ENCODE measurements at places on chromosomes 3 and 15.

- no peak for DNase-seq
Observed at GRCh38 chr3:13197281-13197680, 124.1 kb upstream of the IQSEC1 start.

- no peak for DNase-seq
Observed at GRCh38 chr3:24678021-24678420, 183.4 kb upstream of the THRB start.

GRCh38 chr15:70152070-70152480 lies 54.4 kb upstream of the TLE3 start:
- DNase-seq: no peak

DNA sequence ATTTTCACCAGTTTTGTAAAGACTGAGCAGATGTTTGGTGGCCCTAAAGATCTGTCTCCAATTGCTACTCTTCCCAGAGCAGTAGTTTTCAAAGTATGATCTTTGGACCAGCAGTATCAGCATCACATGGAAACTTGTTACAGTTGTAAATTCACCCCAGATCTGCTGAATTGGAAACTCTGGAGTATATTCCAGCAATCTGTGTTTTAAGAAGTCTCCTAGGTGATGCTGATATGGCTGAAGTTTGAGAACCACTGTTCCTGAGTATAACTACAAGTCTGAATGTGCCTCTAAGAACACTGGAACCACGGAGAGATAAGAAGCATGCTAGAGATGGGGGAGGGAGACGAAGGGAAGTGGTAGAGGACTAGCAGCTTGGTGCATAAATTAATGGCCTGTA lies 45.7 kb downstream of the NUDT16 start:
- no peak for DNase-seq

GRCh38 chr15:29925227-29926082 lies 103.2 kb upstream of the TJP1 start:
- DNase-seq: no peak

- DNase-seq: no peak
Observed at GRCh38 chr3:129317848-129318247, 39.2 kb downstream of the HMCES start.

DNA sequence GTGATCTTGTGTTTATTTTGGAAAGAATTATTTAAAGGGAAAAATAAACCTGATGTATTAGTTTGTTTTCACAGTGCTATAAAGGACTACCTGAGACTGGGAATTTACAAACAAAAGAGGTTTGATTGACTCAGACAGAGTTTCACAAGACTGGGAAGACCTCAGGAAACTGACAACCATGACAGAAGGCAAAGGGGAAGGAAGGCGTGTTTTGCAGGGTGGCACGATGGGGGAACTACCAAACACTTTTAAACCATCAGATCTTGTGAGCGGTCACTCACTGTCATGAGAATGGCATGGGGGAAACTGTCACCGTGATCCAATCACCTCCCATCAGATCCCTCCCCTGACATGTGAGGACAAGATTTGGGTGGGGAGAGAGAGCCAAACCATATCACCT lies 87.0 kb downstream of the TP63 start:
- DNase-seq: no peak

DNA sequence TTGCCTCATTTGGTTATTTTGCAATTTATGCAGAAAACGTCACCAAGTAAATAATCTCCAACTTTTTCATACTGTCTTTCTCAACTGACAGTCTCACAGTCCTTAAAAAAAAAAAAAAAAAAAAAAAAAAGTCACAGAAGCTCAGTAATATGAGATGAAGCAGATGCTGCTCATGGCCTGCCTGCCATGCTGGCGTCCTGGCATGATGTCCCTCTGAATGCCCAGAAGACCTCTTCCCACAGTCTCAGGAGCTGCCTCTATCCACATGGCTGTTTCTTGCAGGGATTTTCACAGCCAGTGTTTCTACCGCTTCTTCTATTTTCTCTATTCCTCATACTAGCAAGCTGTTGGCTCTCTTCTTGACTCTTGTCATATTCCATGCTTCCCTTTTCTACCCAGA lies 87.7 kb downstream of the TGFBR2 start:
- no peak for DNase-seq

GRCh38 chr15:72474466-72474911 lies 359 bp downstream of the ARIH1 start:
- no peak for DNase-seq

DNA sequence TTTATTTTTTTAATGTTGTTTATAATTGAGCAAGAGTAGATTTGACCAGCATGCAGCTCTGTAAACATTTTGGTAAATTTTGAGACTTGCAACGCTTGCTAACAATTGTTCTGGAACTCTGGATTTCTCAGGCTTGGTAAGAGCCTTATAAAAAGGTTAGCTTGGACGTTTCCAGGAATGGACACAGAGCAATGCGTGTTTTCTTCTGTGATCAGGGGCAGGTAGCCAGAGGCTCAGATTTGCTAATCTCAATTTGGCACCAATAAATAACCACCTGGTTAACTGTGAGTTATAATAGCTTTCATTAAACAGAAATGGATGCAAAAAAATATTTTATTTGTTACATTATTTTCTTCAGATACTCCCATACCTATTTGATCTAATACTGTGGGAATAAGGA lies 39.8 kb downstream of the CADM2 start:
- no peak for DNase-seq

GRCh38 chr15:87631093-87631492 lies 625.4 kb downstream of the NTRK3 start:
- no peak for DNase-seq

- DNase-seq: no peak
Observed at GRCh38 chr3:65481085-65481484, 557.6 kb downstream of the MAGI1 start.

DNA sequence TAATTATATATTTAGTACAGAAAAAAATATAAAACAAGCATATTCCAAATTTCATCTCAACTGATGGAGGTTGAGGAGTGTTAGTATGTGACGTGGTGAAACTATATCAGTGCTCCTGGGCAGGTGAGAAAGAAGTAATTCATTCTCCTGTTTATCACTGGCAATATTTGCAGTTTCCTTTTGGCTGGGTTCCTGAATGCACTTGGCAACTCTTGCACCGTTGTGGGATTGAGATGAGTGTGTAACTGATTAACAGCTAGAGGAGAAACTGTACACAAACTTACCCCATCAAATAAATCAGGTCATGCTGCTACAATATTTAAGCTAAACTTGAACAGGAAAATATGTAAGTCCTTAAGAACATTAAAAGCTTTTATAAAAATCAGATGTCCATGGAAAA lies 2.1 kb upstream of the ATP13A4 start:
- no peak for DNase-seq

- DNase-seq: no peak
Observed at GRCh38 chr3:125220183-125220582, 7.6 kb upstream of the SLC12A8 start.

DNA sequence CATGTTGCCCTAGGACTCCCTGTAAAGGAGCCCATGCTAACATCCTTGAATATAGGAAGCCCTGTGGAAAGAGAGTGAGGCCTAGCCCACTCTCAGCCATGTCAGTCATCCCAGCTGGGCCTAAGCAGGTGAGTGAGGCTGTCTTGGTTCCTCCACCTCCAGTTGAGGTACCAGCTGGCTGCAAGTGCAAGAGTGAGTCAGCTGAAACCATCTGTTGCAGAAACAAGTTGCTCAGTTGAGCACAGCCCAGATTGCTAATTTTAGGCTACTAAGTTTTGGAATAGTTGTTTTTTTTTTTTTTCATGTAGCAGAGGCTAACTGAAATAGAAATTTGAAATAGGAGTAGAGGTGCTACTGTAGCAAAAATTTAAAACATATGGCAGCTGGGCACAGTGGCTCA lies 43.7 kb upstream of the ADPGK start:
- no peak for DNase-seq

- DNase-seq: no peak
Observed at GRCh38 chr3:182795389-182795782, 2.1 kb downstream of the ATP11B start.

- DNase-seq: no peak
Observed at GRCh38 chr15:95684126-95684525, 646.4 kb upstream of the NR2F2 start.

- no peak for DNase-seq
Observed at GRCh38 chr15:88423331-88423730, 43.9 kb downstream of the MRPL46 start.

- DNase-seq: no peak
Observed at GRCh38 chr3:190322604-190323245, 479 bp upstream of the CLDN1 start.

- no peak for DNase-seq
Observed at GRCh38 chr15:77138167-77138522, 67.2 kb upstream of the TSPAN3 start.

DNA sequence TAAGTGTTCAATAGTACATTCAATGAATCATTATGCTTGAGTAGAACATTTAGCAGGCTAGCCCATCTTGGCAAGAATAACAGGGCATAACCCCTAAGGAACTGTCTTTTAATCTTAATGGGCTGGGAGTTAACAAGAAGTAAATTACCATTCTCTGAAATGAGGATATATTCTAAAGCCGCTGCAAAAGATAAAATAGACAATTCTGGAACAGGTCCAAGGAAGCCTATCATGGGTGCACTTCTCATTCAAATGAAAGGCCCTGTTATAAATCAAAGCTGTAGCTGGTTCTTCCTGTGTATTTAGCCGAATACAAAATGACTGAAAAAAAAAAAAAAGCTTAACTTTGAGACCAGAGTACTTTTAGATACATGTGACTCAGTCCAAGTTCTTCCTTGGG lies 15.6 kb downstream of the MTHFS start:
- no peak for DNase-seq

- DNase-seq: no peak
Observed at GRCh38 chr3:150150633-150151032, 179.9 kb upstream of the PFN2 start.

GRCh38 chr3:26560081-26560480 lies 62.5 kb upstream of the LRRC3B start:
- DNase-seq: no peak

DNA sequence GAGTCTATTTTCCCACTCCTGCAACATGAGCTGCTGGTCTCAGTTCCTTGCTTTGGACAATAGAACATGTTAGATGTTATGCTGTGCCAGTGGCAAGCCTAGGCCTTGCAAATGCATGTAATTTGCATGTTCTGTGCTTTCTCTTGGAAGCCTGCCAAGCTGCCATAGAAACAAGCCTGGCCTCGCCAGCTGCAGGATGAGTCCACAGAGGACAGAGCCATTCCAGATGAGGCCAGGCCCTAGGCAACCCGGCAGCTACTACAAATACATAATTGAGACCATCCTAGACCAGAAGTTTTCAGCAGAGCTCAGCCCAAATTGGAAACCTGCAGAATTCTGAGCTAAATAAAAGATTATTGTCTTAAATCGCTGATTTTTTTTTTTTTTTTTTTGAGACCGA lies 39.6 kb downstream of the TRIM69 start:
- DNase-seq: no peak

DNA sequence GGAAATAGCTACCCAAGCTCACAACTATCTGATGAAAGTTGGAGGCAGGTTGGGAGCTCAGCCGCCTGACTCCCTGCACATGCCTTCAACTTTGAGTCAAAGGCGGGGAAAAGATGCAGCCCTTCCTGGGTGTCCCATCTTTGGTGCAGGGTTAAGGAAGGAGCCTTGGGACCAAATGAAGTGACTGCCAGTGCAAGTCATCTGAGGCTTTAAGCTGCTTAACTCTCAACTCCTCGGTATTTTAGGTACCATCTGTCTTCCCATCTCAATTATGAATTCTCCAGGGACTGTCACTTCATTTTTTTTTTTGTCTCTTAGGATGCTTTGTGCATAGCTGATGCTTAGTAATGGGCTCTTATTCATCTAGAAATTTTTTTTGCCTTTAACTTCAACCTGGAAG lies 408.8 kb upstream of the C2CD4B start:
- DNase-seq: no peak

DNA sequence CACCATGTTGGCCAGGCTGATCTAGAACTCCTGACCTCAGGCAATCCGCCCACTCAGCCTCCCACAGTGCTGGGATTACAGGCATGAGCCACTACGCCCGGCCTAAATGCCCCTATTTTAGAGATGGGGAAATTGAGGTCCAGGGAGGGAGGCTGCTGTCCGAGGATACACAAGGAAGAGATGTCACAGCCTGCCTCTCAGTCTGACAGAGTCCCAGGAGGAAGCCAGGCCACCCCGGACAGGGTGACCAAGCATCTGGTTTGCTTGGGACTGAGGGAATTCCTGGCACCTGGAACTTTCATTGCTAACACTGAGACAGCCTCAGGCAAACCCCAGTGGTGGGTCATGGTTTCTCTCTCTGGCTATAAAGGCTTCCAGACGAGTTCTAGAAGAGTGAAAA lies 30.6 kb upstream of the ADAMTS7 start:
- no peak for DNase-seq

DNA sequence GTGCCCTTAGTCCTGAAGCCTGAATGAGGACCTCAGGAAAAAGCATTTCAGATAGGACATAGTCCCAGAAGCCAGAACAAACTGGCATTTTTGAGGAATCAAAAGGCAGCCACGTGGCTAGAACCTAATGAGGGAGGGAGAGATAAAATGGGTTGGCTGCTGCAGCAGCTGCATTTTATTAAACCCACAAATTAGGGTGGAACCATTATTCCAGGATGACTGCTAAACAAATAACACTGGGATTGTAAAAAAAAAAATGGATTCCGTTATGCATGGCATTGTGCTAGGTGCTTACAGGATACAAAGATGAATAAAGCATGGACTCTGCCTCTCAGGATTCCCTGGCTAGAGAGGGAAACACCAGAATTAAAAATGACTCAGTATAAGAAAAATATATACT lies 141.5 kb downstream of the SATB1 start:
- DNase-seq: no peak

GRCh38 chr3:184004476-184004875 lies 13.2 kb downstream of the ABCC5 start:
- no peak for DNase-seq

DNA sequence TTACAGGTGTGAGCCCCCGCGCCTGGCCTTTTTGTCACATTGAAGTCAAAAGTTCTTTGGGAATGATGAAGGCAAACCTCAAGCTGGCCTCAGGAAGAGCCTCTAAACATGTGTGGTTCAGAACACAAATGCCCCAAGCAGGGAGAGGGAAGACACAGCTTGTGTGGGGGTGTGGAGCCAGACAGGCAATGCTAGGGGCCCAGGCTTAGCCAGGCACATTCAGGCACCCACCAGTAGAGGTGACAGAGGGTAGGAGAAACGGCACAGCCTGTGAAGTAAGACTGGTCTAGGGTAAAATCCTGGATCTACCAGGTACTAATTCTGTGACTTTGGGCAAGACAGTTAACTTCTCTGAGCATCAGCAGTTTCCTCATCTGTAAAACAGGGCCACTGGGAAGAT lies 3.5 kb downstream of the HDC start:
- DNase-seq: no peak

Data from stimulated activated CD4-positive, alpha-beta T cell treated with anti-CD3 and anti-CD28 coated beads, Interleukin-15, amount 100 ng/mL, for 1 hour (primary cell).